ENCODE measurements at places on chromosomes 13 and 19.

GRCh38 chr19:49222011-49222410 lies 64.4 kb downstream of the TRPM4 start:
- DNase-seq: no peak

- DNase-seq: no peak
Measured at GRCh38 chr13:100347968-100348367, 240.6 kb downstream of the GGACT start.

GRCh38 chr19:1206864-1207450 lies 1.4 kb downstream of the STK11 start:
- peak; percentile 43 for DNase-seq

DNA sequence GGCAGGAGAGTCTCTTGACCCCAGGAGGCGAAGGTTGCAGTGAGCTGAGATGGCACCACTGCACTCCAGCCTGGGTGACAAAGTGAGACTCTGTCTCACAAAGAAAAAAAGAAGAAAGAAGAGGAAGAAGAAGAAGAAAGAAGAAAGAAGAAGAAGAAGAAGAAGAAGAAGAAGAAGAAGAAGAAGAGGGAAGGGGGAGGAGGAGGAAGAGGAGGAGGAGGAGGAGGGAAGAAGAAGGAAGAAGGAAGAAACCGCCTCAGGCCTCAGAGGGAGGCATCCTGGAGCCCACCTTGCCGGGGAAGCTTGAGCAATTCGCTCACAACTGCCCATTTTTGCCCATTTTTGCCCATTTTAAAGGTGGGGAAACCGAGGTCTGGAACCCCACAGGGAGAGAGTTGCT lies 9.5 kb downstream of the FCGBP start:
- no peak for DNase-seq

GRCh38 chr13:110216398-110217041 lies 90.4 kb downstream of the COL4A1 start:
- DNase-seq: no peak

DNA sequence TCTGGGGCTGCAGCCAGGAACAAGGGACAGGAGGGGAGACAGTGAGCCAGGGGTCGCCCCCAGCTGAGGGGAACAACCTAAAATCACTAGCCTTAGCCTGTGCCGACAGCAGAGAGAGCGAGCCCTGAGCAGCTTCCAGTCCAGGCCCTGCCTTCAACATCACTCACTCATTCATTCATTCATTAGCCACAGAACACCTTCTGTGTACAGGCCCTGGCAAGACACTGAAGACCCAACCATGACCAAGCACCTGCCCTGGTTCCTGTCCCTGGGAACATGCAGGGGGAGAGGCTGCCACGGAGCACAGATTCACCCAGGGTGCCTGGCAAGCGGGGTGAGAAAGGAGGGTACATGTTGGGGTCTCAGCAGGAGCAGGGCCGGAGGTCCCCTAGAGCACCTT lies 4.9 kb downstream of the MEX3D start:
- DNase-seq: no peak

GRCh38 chr19:9431475-9431874 lies 3.9 kb downstream of the ZNF266 start:
- DNase-seq: peak; percentile 71

GRCh38 chr13:40148101-40148500 lies 492.6 kb downstream of the COG6 start:
- peak; percentile 52 for DNase-seq

DNA sequence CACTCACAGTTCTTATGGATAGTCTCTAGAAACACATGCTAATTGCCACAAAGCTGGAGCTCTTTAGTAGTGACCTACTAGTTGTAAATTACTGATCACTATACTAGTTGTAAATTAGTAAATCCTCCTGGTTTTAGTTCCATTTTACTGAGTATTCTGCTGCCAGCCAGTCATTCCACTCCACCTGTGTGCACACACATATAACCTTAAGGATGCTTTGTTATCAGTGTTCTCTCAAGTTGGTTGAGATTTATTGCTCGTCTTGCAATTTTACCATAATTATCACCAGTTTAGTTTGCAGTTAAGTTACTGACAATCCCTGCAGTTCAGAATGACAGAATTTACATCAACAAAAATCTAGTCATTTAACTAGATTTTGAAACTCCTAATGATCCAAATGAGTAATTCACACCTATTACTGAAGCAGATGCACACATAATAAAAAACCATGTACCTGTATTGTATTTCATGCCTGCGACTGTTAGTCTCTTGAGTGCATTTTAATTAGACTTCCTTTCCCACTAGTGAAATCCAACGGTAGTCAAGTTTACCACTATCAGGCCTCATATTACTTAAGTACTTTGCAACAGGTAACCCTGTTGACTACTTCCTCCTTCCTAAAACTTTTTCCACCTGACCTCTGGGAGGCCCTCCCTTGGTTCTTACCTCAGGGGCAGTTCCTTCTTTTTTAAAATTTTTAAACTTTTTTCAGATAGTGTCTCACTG lies 7.6 kb downstream of the TPT1 start:
- DNase-seq: no peak

DNA sequence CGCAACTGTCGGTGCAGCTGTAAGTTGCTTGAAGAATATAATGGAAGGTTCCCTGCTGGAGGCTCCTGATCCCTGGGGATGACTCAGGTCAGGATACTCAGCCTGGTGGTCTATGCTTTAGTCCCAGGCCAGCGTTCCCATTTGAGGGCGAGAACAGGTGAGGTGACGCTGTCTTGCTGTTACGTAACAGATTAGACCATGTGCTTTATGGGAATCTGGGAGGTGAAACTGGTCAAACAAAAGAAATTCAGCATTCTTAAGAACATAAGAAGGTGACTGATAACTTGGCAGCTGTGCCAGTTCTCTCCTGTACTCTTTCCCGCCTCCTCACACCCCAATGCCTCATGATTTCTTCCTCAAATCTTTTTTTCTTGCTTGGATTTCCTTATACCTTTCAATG lies at the start of gene CXCL17:
Gene CXCL17 (minus strand): TSS at position 114 of the 400 bp plus-strand sequence. CDS start 114 bp downstream, outside the sequence.
- DNase-seq: no peak

- DNase-seq: no peak
Measured at GRCh38 chr19:30332445-30333234, 39.5 kb upstream of the ZNF536 start.

DNA sequence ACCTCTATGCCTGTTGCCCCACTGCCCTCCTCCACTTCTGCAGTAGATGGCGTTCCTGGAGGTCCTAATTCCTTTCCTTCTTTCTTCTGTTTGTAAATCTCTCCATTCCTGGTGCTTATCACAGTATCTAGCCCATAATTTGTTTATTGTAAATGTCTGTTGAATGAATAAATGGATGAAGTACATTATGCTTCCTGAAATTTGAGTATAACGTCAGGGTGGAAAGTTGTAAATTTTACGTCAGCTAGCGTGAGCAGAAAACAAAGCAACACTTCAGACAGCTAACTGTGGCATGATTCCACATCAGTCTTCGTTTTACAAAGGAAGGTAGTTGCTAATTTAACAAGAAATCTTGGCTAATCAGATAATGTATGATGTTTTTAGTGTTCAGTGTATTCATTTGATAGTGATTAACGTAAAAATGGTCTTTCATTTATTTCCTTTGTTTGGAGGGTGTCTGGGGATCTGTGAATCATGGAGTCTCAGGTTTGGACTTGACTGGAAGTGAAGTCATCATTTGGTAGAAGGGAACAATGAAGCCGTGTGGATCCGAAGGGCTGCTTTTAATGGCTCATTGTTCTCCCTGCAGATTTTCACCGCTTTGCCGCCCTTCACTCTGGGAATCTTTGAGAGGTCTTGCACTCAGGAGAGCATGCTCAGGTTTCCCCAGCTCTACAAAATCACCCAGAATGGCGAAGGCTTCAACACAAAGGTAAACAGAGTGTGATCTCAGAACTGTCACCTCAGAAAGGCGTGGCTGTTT lies 215.1 kb downstream of the SHISA2 start:
- no peak for DNase-seq

GRCh38 chr13:47126432-47126831 lies 229.6 kb upstream of the HTR2A start:
- DNase-seq: no peak

DNA sequence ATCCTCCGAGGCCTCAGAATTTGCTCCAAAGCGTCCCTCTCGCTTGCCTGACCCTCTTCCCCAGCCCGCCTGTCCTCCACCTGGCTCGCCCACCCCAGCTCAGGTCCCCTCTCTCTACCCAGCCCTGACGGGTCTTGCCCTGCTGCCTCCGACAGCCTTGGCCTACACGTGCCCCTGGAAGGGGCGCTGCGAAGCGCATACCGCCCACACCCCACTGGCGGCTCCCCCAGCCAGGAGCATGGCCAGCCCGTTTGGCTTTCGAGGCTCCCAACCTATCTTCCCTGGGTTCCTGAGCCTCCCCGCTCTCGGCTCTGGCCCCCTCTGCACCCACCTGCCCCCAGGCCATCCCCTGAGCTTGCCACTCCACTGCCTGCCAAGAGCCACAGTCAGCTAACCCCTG lies 4.5 kb downstream of the XAB2 start:
- DNase-seq: no peak

GRCh38 chr13:59601993-59602392 lies 561.7 kb downstream of the DIAPH3 start:
- DNase-seq: no peak

DNA sequence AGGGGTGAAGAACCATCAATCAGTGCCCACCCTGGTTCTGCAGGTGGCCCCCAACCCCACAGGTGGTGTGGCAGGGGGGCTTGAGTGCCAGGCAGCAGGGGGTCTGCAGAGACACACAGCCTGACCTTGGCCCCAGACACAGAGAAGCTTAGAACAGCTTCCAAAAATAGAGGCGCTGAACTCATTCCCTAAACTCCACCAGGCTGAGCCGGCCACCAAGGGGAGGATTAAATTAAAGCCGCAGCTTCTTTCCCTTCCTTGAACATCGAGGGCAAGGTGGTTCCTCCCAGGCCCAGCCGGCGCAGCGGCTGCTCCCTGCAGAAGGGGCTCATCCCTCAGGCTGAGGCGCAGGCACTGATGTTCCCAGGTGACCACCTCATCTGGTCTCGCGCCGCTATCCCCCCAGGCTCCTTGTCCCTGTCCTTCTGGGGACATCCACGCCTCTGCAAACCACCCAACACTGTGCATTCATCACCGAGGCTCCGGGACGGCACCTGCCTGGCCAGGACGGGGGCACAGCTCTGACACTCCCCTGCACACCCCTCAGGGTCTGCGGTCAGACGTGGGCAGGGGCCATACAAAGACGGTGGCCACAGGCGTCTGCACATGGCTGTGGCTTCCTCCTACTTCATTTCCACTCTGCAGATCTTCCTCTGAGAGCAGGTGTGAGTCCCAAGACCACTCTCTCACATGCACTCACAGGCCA lies 30.9 kb downstream of the LAMP1 start:
- no peak for DNase-seq

GRCh38 chr13:43258771-43259170 lies 235.4 kb downstream of the DNAJC15 start:
- no peak for DNase-seq

GRCh38 chr13:113841353-113841650 lies 22.6 kb downstream of the GAS6 start:
- no peak for DNase-seq

GRCh38 chr13:51802631-51803418 lies 1.1 kb downstream of the DHRS12 start:
- DNase-seq: no peak

GRCh38 chr13:49443704-49444523 lies at the start of the genes CAB39L and SETDB2:
Gene CAB39L, minus strand, starts transcription at chr13:49444064. Its CDS starts 61,154 bp downstream, at chr13:49382910.
Gene SETDB2, plus strand, starts transcription at chr13:49444274. Its CDS starts 7,620 bp downstream, at chr13:49451894.
- DNase-seq: peak; percentile 99

DNA sequence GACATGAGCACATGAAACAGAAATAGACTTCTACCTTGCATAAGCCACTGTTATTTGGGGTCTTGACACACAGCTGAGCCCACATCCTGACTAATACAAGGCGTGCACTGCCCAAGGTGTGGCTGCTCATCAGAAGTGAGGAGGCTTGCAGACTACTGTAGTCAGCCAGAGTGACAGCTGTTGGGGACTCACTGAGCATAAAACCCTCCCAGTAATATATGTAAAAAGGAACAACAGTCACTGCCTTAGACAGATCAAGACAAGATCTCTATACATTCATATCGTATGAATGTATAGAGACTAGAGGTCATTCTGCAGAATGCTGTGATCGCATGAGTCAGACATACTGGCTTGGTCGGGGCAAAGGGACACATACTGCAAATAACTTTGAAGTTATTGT lies 4.1 kb upstream of the C1QTNF9B start:
- DNase-seq: peak; percentile 14

GRCh38 chr19:5541456-5541855 lies 26.3 kb downstream of the TINCR start:
- no peak for DNase-seq

DNA sequence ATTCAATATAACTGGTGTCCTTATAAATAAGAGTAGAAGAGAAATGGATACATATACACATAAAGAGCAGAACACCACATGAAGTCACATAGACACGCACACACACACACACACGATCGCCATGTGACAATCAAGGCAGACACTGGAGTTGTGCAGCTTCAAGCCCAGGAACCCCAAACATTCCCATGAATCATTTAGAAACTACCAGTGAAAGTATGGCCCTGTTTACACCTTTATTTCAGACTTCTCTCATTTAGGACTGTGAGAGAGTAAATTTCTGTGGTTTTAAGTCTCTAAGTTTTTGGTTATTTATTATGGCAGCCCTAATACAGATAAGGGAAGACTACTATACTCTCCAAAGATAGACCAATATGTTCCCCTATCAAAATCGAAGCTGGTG lies 20.4 kb upstream of the TNFSF13B start:
- no peak for DNase-seq

DNA sequence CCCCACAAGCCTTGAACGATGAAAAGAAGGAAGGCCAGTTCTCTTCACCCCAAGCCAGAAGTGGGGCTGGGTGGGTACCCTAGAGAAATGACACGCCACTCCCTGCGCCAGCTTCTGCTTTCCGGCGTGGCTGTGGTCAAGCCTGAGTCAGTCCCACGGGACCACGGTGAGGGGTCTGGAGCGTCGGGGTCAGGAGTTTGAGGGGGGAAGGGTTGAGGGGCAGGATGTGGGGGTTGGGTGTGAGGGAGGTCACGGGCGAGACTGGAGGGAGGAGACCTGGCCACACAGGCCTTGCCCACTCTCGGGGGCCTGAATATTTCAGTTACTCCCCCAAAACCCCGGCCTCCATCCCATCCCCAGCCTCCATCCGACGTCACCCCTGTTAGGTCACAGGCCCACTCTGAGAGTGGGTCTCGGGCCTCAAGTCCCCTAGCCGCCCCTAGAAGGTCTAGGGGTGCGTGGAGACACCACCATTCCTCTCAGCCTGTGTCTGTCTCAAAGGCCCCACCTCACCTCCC lies 500 bp upstream of the IFI30 start:
- DNase-seq: no peak

DNA sequence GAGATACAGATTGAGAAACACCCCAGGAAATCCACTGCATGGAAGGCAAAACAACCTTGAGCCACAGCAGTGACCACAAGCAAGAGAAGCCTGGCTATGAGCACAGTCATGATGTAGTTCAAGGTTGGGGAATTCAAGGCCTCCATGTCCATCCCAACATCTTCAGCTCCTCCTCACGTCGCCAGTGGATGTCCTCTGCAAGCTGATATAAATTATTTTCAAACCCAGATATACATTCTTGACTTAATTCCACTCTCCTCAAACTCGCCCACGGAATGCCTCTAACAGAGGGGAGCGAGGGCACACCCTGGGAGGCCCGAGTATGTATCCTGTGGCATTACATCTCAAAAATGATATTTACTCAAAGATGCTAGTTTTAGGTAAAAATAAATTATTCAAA lies 105.5 kb downstream of the SHISA2 start:
- no peak for DNase-seq
